ENCODE measurements at places on chromosomes 6 and 20. TPM values are rescaled to one million over a fixed set of nuclear protein-coding genes. Genes with fewer than 3 reads are reported as not detected.
A peak's percentile ranks its signal among the peaks of the same experiment; 100 is the strongest.

DNA sequence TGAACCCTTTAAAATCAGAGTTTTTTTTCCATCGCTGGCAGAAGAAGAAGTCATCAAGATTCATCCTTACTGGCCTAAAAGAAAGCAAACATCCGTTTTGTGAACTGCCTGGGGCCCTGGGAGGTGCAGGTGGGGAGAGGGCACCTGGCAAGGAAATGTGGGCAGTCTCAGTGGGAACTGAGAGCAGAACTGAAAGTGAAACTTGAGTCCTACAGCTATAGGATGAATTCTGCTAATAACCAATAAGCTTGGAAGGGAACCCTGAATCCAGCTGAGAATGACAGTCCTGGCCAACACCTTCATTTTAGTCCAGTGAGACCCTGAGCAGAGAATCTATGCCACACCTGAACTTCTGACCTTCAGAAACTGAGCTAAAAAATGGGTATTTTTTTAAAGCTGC lies 130.1 kb upstream of the ASCC3 start:
- no peak for DNase-seq
- H3K4me3 ChIP-seq: no peak overlapping the region
- no peaks in the 10 kb centered on the region for H3K27me3 ChIP-seq
- H3K27ac ChIP-seq: no peak overlapping the region

DNA sequence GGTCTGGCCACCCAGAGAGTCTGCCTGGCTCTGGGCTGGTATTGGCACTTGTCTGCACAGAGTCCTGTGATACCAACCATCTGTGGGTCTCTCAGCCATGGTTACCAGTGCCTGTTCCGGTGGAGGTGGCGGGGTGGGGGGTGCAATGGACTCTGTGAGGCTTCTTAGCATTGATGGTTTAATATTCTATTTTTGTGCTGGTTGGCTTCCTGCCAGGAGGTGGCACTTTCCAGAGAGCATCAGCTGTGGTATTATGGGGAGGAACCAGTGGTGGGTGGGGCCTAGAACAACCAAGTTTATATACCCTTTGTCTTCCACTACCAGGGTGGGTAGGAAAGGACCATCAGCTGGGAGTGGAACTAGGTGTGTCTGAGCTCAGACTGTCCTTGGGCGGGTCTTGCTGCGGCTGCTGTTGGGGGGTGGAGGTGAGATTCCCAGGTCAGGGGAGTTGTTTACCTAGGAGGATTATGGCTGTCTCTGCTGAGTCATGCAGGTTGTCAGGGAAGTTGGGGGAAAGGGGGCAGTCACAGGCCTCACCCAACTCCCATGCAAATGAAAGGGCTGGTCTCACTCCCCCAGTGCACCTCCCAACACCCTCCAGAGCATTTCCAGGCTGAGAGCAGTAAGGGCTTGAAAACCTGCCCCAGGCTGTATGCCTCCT lies 117.5 kb downstream of the FLRT3 start:
- H3K4me1 ChIP-seq: no peaks in the 10 kb centered on the region
- H3K27ac ChIP-seq: peak overlapping the region; percentile 60
- H3K4me3 ChIP-seq: no peak overlapping the region
- no peaks in the 10 kb centered on the region for H3K27me3 ChIP-seq

DNA sequence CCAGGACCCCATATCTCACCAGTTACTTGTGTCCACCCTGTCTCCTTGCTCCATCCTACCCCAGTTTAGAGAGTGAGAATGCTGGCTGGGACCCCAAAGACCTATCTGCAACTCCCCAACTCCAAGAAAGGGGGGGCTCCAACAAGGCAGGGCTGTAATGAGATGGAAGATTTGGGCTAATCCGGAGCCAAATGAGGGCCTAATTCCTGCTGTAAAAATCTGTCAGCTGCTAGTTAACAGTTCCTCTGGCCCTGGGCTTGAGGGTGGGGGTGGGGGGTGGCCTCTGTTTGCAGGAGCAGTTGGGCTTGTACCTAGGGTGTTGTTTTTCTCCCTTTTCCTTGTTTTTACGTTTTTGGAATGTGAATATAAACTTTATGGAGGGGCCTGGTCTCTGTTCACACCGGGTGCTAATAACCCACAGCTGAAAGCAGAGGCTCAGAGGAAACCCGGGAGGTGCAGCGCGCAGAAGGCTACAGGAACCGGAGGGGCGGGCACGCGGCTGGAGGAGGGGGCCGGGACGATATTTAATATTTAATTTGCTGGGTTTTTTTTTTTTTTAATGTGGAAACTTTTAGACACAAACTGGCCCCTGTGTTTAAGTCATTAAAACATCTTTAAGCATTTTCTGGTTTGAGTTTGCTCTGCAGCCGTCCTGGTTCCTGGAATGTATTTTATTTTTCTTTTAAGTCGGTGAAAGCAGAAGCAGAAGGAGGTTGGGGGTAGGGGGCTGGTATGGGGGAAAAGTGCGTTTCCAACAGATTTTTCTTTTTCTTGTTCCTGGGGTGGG lies 70.7 kb downstream of the NCR2 start:
- H3K4me1 ChIP-seq: no peaks in the 10 kb centered on the region
- no peak for DNase-seq
- no peak overlapping the region for H3K27ac ChIP-seq
- no peak overlapping the region for H3K4me3 ChIP-seq
- H3K36me3 ChIP-seq: no peaks in the 10 kb centered on the region

- H3K27me3 ChIP-seq: no peaks in the 10 kb centered on the region
- no peak for DNase-seq
- H3K4me1 ChIP-seq: no peaks in the 10 kb centered on the region
- no peak overlapping the region for H3K27ac ChIP-seq
- no peak overlapping the region for H3K4me3 ChIP-seq
Observed at GRCh38 chr20:16271450-16271849, 301.8 kb downstream of the KIF16B start.

LRRN4 gene
- total RNA-seq: not detected

GRCh38 chr20:59623583-59623982 lies 19.2 kb downstream of the PHACTR3 start:
- H3K4me1 ChIP-seq: no peaks in the 10 kb centered on the region
- no peaks in the 10 kb centered on the region for H3K27me3 ChIP-seq
- H3K27ac ChIP-seq: no peak overlapping the region
- no peak overlapping the region for H3K4me3 ChIP-seq
- no peak for DNase-seq

- H3K36me3 ChIP-seq: no peaks in the 10 kb centered on the region
- no peaks in the 10 kb centered on the region for H3K27me3 ChIP-seq
- no peak overlapping the region for H3K27ac ChIP-seq
- no peaks in the 10 kb centered on the region for H3K4me1 ChIP-seq
Observed at GRCh38 chr6:85285114-85285513, 164.8 kb upstream of the NT5E start.

GRCh38 chr6:125678601-125679000 lies 70.8 kb upstream of the HEY2 start:
- no peak overlapping the region for H3K4me3 ChIP-seq
- DNase-seq: no peak
- H3K36me3 ChIP-seq: no peaks in the 10 kb centered on the region
- no peaks in the 10 kb centered on the region for H3K27me3 ChIP-seq

SNX14 gene
- total RNA-seq: 91.2 TPM

DNA sequence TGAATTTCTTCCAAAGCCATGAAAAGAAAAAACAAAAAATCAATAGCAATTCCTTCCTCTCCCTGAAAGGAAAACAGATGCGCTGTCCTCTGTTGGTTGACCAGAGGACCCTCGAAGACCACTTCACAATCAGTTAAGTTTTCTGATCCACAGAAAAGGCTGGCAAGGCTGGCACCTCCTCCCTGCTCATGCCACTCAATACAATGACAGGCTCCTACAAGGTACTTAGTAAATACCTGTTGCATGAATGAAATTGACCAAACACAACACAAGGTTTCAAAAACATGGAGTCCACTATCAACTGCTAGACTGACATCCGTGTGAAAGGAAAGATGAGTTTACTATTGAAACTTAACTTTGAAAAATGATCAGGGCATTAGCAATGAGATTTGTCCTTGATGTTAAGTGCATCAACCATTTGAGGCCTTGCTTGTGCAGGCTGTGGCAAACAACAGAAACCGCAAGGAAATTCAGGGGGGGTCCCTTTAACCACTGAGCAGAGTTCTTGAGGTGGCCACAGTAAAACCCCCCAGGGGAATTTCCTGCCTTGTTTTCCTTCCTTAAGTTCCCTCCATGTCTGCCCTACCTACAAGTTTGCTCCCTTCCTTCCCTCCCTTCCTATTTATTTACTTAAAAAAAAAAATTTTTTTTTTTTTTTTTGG lies 27.9 kb upstream of the RTF2 start:
- DNase-seq: peak; percentile 72
- H3K36me3 ChIP-seq: no peaks in the 10 kb centered on the region
- no peak overlapping the region for H3K4me3 ChIP-seq
- H3K27ac ChIP-seq: peak overlapping the region; percentile 20
- H3K27me3 ChIP-seq: no peaks in the 10 kb centered on the region
